Heart right ventricle (tissue), 16 donors: ENCODE measurements at places on chromosomes 7 and 10. TPM values are rescaled to one million over a fixed set of nuclear protein-coding genes. Genes with fewer than 3 reads are reported as not detected.

DNA sequence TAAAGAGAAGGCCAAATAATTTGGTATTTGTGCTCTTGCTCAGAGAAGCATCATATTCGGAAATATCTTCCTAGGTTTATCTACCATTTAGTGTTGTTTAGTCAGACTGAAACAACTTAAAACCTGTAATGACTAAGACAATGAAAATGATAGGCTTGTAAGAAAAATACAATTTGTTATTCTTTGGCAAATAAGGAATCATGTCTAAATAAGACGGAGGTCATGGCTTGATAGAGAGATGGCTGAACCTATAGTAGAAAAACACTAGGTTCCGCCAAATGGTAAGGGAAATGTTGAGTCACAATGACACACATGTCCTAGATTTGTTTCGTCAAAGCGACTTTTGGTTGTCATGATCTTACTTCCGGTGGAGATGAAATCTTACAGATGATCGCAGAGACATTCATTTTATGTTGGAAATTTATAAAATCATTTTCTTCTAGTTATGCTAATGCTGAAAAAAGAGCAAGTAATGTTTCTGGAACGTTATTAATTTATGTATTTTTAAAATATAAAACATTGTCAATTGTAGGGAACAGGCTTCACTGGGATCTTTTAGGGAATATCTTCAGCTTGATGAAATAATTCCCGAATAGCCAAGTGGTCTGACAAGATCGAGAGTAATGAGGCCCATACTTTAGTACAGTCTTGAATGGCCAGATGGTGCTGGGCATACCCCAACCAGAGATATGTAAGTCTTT is 1.0 kb downstream of the SRGN start:
- no peak for DNase-seq
- H3K36me3 ChIP-seq: no peaks in the 10 kb centered on the region
- peak overlapping the region; percentile 87 for H3K27ac ChIP-seq
- H3K4me1 ChIP-seq: peaks cover 56% of the 10 kb centered on the region
- H3K4me3 ChIP-seq: peak overlapping the region; percentile 49
- H3K27me3 ChIP-seq: no peaks in the 10 kb centered on the region

GRCh38 chr7:122643250-122643649 is 55.7 kb downstream of the RNF133 start:
- no peaks in the 10 kb centered on the region for H3K27me3 ChIP-seq
- no peak overlapping the region for H3K27ac ChIP-seq
- DNase-seq: no peak
- no peaks in the 10 kb centered on the region for H3K4me1 ChIP-seq

- H3K27me3 ChIP-seq: no peaks in the 10 kb centered on the region
- H3K4me3 ChIP-seq: no peak overlapping the region
- H3K27ac ChIP-seq: no peak overlapping the region
- DNase-seq: no peak
- H3K36me3 ChIP-seq: peaks cover 3% of the 10 kb centered on the region
- H3K4me1 ChIP-seq: peaks cover 8% of the 10 kb centered on the region
These were observed 66.5 kb downstream of the VWA2 start for GRCh38 chr10:114305521-114305925.

GRCh38 chr7:149279111-149279743 is 17.2 kb downstream of the ZNF783 start:
- no peaks in the 10 kb centered on the region for H3K27me3 ChIP-seq
- no peak for DNase-seq
- H3K4me3 ChIP-seq: no peak overlapping the region
- no peak overlapping the region for H3K27ac ChIP-seq
- H3K4me1 ChIP-seq: no peaks in the 10 kb centered on the region

- no peaks in the 10 kb centered on the region for H3K4me1 ChIP-seq
- no peaks in the 10 kb centered on the region for H3K27me3 ChIP-seq
- no peak overlapping the region for H3K4me3 ChIP-seq
These were observed 174.7 kb upstream of the TMEM196 start for GRCh38 chr7:19948160-19948559.

DNA sequence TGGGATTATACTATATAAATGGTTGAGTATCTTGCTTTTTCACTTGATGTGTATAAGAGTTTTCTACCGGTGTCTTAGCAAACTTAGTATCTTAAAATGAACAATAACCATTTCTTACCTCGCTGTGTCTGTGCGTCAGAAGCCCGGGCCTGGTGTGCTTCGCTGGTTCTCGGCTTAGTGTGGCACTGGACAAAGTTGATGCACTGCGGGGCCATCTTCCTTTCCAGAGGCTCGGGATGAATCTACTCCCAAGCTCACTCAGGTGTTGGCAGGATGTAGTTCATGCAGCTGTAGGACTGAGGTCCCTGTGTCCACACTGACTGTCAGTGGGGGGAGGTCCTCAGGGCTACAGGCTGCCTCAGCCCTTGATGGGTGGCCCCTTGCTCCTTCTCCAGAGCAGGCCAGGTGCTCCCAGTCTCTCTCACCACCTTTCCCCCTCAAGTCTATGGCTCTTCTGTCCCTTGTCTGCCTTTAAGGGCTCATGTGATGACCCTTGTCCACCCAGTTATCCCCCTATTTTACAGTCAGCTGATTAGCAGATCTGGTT is 227.8 kb downstream of the GLRX3 start:
- no peaks in the 10 kb centered on the region for H3K27me3 ChIP-seq
- no peak overlapping the region for H3K27ac ChIP-seq
- no peaks in the 10 kb centered on the region for H3K4me1 ChIP-seq
- no peak overlapping the region for H3K4me3 ChIP-seq

DNA sequence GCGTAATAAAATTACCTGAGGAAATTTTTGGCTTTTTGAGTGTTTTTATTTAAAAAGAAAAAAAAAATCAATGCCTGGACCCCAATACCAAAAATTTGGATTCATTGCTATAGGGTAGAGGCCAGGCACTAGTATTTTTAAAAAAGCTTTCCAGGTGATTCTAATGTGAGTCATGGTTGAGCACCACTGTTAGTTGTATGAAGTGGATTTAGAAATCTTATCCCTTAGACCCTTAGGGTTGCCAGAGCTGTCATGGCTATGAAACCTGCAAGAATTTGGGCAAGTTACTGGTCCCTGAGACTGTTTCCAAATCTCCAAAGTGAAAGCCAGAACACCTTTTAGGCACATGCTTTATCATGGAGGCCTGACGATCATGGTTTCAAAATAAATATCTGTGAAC is 262.5 kb downstream of the AHR start:
- no peak for DNase-seq
- no peaks in the 10 kb centered on the region for H3K27me3 ChIP-seq
- H3K36me3 ChIP-seq: no peaks in the 10 kb centered on the region
- no peak overlapping the region for H3K4me3 ChIP-seq

DNA sequence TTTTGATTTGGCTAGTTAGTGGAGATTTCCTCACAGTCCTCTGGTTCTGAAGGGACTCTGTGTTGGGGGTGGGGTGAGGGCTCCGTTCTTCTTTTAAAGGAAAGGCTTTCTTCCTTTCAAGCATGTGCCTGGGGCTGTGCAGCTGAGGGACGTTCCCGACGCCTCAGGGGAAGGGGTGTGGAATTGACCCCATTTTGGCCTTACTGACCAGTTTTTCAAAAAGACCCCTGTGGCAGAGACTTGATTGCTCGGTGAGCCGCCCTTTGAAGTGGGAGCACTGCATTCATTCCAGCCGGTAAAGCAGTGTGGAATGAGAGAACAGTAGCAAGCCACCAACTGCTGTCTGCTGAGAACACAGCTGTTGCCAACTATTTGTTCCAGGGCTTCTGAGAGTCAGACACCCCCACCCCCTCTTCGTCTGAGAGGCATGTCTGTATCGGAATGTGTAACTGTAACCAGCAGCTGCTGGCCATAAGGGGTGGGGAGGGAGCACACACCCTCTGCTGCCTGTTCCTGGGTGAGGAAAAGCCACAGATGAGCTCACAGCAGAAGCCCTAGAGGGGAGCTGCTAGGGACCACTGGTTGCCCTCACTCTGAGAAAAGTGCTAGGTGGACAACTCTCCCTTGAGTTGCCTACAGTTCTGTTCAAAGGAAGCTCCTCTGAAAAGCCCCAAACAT is 33.2 kb downstream of the WBP1L start:
- H3K27ac ChIP-seq: peak overlapping the region; percentile 99
- H3K4me3 ChIP-seq: peak overlapping the region; percentile 66
- peaks cover 98% of the 10 kb centered on the region for H3K4me1 ChIP-seq
- H3K36me3 ChIP-seq: no peaks in the 10 kb centered on the region

- no peak overlapping the region for H3K27ac ChIP-seq
- no peaks in the 10 kb centered on the region for H3K27me3 ChIP-seq
- no peak for DNase-seq
- no peaks in the 10 kb centered on the region for H3K36me3 ChIP-seq
- H3K4me1 ChIP-seq: peaks cover 18% of the 10 kb centered on the region
These were observed 29.3 kb downstream of the AFAP1L2 start for GRCh38 chr10:114375047-114375446.

DNA sequence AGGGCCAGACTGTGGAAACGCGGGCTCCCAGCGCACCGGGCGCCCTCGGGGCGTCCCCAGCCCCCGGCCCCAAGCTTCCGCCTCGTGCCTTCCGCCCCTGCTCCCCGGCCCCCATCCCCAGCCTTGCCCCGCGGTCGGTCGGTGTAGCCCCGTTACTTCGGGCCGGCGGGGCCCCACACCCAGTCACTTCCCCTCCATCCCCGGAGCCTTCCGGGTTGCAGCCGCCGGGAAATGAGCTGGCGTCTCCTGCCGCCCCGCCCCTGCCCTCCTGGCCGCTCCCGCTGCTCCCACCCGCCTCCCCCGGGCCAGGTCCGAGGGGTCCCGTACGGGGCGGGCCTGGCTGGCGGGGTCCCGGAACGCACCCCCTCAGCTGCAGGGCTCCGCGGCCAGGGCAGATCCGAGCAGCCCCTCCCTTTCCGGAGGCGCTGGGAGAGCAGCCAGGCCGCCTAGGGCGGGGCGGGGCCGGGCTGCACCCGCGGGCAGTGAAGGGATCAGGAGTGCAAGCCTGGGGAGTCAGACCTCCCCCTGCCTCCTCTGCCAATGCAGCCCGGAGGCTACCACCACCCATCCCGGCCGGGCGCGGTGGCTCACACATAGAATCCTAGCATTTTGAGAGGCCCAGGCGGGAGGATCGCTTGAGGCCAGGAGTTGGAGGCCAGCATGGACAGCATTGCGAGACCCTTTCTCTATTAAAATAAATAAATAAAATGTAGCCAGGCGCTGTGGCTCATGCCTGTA is 709 bp downstream of the ARPC1B start:
- H3K27ac ChIP-seq: peak overlapping the region; percentile 97
- H3K27me3 ChIP-seq: no peaks in the 10 kb centered on the region
- peaks cover 18% of the 10 kb centered on the region for H3K36me3 ChIP-seq
- DNase-seq: peak; percentile 81

- no peaks in the 10 kb centered on the region for H3K36me3 ChIP-seq
- peaks cover 98% of the 10 kb centered on the region for H3K4me1 ChIP-seq
- H3K27ac ChIP-seq: peak overlapping the region; percentile 83
- no peak for DNase-seq
- H3K4me3 ChIP-seq: no peak overlapping the region
These were observed 12.7 kb downstream of the ZMIZ1 start for GRCh38 chr10:79081353-79082034.

- H3K4me1 ChIP-seq: no peaks in the 10 kb centered on the region
- H3K4me3 ChIP-seq: no peak overlapping the region
- H3K36me3 ChIP-seq: no peaks in the 10 kb centered on the region
These were observed 615.1 kb downstream of the ZWINT start for GRCh38 chr10:55746002-55746401.

- H3K27ac ChIP-seq: no peak overlapping the region
- DNase-seq: no peak
- H3K27me3 ChIP-seq: no peaks in the 10 kb centered on the region
- H3K4me3 ChIP-seq: no peak overlapping the region
These were observed 152.0 kb downstream of the TPST1 start for GRCh38 chr7:66357087-66357486.

DNA sequence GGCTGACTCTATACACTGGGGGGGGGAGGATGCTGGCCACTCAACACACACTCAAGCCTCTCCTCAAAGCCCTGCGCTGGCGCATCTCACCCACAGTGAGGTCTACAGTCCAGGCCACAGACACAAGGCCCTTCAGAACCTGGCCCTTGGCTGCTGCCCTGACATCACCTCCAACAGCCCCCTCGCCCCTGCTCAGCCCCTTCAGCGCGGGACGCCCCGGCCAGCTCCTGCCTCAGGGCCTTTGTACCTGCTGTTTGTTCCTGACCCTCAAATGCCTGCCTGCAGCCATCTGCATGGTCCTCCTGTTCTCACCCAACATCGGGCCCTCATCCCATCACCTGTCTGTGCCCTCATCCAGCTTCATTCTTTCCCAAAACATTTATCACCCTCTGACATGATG is 572.6 kb downstream of the DNAJB6 start:
- no peaks in the 10 kb centered on the region for H3K4me1 ChIP-seq
- no peaks in the 10 kb centered on the region for H3K27me3 ChIP-seq
- no peaks in the 10 kb centered on the region for H3K36me3 ChIP-seq

GRCh38 chr7:50677638-50677996 is 105.1 kb downstream of the GRB10 start:
- no peaks in the 10 kb centered on the region for H3K27me3 ChIP-seq
- no peak overlapping the region for H3K27ac ChIP-seq
- no peak overlapping the region for H3K4me3 ChIP-seq
- H3K36me3 ChIP-seq: peaks cover 10% of the 10 kb centered on the region
- H3K4me1 ChIP-seq: peaks cover 56% of the 10 kb centered on the region

GRCh38 chr10:91887272-91888076 is 21.8 kb downstream of the FGFBP3 start:
- no peaks in the 10 kb centered on the region for H3K27me3 ChIP-seq
- peaks cover 7% of the 10 kb centered on the region for H3K4me1 ChIP-seq
- no peak overlapping the region for H3K27ac ChIP-seq
- no peaks in the 10 kb centered on the region for H3K36me3 ChIP-seq

DNA sequence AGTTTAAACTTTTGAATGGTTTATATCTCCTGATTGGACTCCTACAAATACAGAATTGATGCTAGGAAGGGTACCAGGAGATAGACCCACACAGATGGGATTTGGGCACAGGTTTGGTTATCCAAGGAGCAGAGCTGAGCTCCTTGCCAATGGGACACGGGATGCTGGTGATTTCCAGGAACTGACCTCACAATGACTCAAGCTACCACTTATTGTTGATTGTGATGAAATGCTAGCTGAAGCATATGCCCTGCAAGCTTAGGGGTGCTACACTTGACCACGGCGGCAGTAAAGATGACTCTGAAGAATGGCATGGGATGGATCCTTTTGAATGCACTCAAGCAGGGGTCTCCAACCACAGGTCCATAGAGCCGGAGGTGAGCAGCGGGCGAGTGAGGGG is 45.5 kb upstream of the VKORC1L1 start:
- H3K27ac ChIP-seq: no peak overlapping the region
- H3K36me3 ChIP-seq: no peaks in the 10 kb centered on the region
- no peaks in the 10 kb centered on the region for H3K4me1 ChIP-seq
- H3K4me3 ChIP-seq: no peak overlapping the region
- no peak for DNase-seq
- no peaks in the 10 kb centered on the region for H3K27me3 ChIP-seq

The PPP2R2D gene
- polyA plus RNA-seq: 32.5 TPM

The CROT gene
- polyA plus RNA-seq: 5.6 TPM

The PDE1C gene
- 11.7 TPM for polyA plus RNA-seq

The MPP7 gene
- polyA plus RNA-seq: 3.1 TPM

The GPR37 gene
- polyA plus RNA-seq: 0.04 TPM

The TRIM50 gene
- 0.04 TPM for polyA plus RNA-seq

The EFCAB10 gene
- polyA plus RNA-seq: not detected

The DPYSL4 gene
- polyA plus RNA-seq: 19.2 TPM

The RHOBTB1 gene
- polyA plus RNA-seq: 7.1 TPM

The FAM25C gene
- not detected for polyA plus RNA-seq
